ENCODE measurements at places on chromosomes 3 and 15.

GRCh38 chr3:4983739-4984510 lies 4.7 kb downstream of the BHLHE40 start:
- DNase-seq = no peak

DNA sequence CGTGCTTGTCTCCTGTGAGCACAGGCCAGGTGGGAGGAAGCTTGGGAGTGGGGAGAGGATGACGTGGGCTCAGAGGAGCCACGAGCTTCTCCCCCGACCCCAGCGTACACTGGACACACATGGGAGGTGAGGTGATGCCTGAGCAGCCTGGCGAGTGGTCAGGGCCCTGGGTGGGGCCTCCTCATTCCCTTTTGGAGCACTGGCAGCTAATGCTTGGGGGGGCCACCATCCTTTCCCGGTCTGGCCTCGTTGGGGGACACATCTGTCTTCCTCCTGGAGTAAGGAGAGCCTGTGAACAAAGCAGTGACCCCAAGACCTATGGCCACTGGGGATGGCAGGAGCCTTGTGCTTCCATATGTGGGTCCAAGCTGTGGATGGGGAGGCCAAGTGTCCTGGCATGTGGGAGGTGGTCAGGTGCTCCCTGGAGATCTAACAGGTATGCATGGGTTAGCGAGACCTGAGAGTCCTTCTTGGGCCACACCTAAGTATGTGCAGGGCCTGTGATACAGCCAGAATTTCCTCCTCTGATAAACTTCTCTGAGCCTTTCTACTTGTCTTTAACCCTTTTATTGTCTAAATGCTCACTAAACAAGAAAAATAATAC lies 9.5 kb downstream of the KLF13 start:
- DNase-seq = no peak

- DNase-seq = no peak
Observed at GRCh38 chr3:72995337-72995736, 1.3 kb upstream of the PPP4R2 start.

DNA sequence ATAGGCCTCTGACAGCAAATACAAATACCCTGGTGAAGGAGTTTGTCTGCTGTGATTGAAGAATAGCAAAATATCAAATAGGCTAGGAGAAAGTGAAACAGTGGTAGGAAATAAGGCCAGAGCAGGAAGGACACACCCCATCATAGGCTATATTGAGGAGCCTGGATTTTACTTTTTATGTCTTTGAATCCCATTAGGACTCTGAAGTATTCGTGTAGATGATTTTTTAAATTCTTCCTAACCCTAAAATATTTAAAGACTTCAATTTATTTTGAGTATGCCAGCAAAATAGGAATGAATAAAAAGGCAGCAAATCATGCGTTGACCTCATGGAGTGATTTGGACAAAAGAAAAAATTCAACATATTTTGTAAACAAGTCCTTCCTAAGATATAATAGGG lies 562.8 kb downstream of the NAALADL2 start:
- DNase-seq = no peak

GRCh38 chr15:101127506-101128076 lies 124.3 kb downstream of the CHSY1 start:
- DNase-seq = peak; percentile 30

- no peak for DNase-seq
Observed at GRCh38 chr3:50155891-50156290, 767 bp downstream of the SEMA3F start.

- DNase-seq = no peak
Observed at GRCh38 chr15:56042982-56043980, 49.9 kb upstream of the NEDD4 start.

- no peak for DNase-seq
Observed at GRCh38 chr3:125072301-125072700, 16.5 kb upstream of the HEG1 start.

DNA sequence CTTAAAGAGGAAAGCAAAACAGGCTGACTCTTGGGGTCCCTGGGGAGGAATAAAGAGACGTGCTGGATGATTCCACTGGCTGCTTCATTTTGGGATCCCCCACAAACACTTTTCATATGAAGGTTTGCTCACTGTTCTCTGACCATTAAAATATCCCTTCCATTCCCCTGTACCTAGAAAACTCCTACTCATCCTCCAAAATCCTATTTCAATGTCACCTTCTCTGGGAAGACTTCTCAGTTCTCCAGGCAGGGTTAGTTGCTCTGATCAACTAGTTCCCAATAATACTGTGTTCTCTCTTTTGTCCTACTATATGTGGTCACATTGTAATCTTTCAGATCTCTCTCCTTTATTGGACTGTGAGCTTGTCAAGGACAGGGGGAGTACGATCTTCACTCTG lies 19.0 kb downstream of the LARP6 start:
- no peak for DNase-seq

DNA sequence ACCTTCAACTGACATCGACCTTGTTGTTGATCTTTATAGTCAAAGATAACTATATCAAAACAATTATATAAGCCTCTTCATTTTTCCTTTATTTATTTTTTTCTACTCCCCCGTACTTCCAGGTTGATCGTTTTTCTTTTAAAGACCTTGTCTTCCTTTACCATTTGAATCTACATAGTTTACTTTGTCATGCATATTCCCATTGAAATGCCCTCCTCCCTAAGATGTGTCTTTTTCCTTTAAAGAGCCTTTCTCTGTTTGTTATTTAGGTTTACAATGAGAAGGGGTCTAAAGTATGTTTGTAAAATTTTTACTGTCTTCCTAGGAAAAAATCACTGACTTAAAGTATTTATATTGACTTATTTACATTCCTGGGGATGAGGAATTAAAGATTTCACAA lies 29.4 kb upstream of the ZNF717 start:
- no peak for DNase-seq

DNA sequence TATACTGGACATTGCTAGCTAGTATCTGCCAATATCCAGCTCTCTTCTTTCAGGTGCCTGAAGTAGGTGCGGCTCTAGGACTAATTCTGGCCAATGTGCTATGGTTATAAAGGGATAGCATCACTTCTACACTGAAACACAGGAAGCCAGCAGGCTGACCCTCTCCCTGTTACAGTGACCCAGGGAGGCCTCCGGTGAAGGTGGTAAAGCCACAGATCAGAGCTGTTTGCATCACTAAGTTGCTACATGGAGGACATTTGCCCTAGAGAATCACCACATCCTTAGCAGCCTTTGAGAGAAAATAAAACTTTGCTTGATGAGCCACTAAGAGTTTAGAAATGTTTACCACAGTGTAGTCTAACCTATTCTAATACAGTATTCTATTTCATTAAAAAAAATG lies 161.4 kb downstream of the CHST2 start:
- no peak for DNase-seq

DNA sequence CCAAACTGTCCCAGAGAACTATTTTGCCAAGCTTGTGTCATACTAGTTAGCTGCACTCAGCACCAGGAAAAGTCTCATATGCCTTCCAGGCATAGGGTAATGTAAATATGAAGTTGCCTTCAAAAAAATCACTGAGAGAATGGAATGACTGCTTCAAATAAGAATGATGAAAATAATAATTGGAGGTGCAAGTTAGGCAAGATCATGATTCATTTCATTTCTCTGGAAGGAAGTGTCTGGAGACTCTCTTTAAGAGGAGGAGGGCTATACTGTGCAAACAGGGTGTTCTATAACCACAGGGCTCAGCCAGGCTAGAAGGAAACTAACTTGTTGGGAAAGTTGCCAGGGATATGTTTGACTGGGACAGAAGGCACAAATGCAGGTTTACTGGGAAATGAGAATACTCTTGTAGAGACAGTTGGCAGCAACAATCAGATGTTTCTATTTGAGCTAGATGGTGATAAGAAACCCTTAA lies 4.3 kb downstream of the SIDT1 start:
- DNase-seq = no peak

- DNase-seq = no peak
Observed at GRCh38 chr15:43792761-43793476, 799 bp downstream of the SERF2 start.

- no peak for DNase-seq
Observed at GRCh38 chr15:85129881-85130280, 148.2 kb downstream of the PDE8A start.

- DNase-seq = no peak
Observed at GRCh38 chr3:123283657-123284398, 82.1 kb downstream of the SEC22A start.

- no peak for DNase-seq
Observed at GRCh38 chr3:57064572-57064971, 4.1 kb downstream of the SPATA12 start.

DNA sequence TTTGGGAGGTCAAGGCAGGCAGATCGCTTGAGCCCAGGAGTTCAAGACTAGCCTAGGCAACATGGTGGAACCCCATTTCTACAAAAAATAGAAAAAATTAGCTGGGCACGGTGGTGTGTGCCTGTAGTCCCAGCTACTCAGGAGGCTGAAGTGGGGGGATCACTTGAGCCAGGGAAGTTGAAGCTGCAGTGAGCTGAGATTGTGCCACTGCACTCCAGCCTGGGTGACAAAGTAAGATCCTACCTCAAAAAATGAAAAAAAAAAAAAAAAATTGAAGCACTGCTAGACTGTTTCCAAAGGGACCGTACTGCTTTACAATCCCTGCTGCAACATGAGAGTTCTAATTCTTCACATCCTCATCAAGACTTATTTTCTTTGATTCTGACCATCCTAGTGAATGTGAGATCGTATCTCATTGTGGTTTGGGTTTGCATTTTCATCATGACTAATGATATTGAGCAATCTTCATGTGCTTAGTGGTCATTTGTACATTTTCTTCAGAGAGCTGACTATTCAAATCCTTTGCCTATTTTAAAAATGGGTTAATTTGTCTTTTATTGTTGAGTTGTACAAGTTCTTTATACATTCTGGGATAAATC lies 10.8 kb downstream of the CMTM8 start:
- DNase-seq = no peak

GRCh38 chr3:153093629-153094028 lies 68.4 kb upstream of the RAP2B start:
- DNase-seq = no peak

DNA sequence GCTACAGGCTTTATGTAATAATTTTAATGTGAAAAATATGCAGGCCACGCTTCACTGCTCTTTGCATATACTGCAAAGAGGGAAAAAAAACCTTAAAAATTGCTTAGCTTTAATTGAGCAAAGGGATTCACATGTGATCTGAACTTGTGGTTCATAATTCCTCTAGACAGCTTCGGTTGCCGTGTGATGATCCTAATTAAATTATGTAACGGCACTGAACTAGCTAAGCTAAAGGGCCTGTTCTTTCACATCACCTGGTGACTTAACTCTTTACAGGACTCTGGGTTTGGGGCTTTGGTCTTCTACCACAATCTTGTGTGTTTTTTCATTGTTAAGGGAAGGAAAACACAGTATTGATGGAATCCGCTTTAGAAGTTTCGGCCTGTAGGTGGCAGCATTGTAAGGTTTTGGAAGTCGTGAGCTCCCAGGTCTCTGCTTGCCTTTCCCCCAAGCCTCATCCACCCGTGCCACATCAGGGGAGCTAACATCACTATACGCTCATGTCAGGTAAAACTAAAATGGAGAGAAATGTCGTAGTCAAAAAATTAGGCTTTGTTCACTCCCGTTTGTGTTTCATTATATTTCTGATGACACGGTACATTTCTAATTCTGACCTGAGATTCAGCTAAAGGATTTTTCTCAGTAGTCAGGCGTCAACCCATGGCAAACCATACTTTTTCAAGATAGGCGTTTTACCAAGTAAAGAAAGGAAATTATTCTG lies 205.6 kb upstream of the DPH6 start:
- no peak for DNase-seq

DNA sequence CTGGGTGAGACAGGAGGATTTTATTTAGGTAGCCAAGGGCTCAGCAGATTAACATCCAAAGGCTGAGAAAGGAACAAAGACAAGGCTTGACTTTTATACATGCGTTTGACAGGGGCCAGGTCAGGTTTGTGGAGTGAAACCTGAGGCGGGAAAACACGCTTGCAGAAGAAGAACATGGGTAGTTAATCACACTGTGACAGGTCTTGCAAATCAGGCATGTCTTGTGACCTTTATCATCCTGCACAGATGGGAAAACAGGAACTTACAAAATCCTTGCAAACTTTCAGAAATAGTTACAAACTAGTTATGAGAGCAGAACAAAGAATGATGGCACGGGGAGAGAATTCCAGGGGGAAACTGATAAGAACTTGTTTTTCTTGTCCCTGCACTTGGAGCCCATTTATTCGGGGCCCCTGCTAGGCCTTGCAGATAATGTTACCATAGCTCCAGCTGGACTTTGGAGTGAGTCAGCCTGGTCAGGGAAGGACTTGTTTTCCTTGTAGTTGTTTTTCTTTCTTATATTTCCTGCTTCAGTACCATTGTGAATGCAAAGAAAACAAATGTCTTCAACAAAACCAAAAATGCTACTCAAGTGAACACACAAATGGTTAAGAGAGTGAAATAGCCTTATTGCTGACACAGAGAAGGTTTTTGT lies 965.9 kb upstream of the ROBO1 start:
- DNase-seq = no peak

DNA sequence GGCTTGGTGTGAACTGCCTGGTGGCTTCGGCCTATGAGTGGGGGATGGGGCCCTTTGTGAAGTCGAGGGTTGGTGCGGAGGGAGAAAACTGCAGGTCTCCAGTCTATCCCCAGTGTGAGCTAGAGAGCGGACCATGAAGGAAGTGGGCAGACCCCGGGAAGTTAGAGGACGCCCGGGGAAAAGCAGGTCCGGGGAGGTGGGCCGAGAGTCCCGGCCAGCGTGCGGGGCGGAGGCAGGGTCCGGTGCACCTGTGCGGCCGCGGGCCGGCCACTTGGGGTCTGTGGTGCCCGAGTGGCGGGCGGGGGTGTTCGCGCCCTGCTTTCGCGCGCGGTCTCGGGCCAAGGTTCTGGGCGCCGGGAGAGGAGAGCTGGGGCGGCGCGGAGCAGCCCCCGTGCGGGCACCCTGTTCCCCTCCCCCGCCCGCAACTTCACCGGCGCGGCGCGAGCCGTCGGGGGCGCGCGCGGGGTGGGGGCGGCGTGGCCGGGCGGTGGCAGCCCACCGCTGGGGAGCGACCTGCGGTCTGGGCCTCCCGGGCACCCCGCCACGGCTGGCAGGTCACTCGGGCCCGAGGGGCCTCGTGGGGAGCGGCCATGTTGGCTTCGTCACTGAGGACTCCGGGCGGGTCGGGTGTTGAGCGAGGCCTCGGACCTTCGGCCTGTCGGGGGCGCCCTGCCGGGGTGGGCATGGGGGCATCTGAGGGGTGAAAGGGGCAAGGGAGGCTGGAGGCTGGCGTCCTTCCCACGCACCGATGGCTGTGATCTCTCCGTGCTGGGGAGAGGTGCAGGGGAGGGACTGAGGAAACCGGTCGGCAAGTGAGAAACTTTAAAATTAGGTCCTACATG lies 4.8 kb downstream of the UBE2E1 start:
- DNase-seq = no peak

All from DMS79 (cell line).